ENCODE measurements at places on chromosomes 3 and 15.
A peak's percentile ranks its signal among the peaks of the same experiment; 100 is the strongest.

DNA sequence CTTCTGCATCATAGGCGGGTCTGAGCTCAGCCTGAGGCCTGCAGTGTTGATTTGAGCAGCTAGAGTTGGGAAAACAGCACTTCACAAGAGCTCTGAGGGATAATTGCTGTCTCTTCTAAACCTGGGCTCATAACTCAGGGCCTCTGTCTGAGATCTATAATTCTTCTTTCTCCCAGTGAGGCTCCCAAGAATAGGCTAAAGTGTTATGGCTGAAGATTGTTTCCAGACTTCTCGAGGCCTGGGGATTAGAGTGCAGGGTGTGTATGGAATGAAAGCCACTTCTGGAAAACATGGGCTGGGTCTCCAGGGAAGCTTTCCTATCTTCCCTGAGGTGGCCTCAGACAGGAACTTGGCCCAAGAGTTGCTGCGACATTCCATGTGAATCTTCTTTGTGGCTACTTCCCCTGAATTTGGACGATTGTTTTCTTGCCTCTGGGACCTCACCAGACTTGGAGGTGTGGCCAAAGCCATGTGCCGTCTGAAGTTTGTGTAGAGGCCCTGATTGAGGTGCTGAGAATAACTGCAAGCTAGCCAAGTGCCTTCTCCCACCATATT is 26.5 kb downstream of the MTMR14 start:
- no peak for DNase-seq

GRCh38 chr3:1469248-1469647 is 376.4 kb downstream of the CNTN6 start:
- no peak for DNase-seq

DNA sequence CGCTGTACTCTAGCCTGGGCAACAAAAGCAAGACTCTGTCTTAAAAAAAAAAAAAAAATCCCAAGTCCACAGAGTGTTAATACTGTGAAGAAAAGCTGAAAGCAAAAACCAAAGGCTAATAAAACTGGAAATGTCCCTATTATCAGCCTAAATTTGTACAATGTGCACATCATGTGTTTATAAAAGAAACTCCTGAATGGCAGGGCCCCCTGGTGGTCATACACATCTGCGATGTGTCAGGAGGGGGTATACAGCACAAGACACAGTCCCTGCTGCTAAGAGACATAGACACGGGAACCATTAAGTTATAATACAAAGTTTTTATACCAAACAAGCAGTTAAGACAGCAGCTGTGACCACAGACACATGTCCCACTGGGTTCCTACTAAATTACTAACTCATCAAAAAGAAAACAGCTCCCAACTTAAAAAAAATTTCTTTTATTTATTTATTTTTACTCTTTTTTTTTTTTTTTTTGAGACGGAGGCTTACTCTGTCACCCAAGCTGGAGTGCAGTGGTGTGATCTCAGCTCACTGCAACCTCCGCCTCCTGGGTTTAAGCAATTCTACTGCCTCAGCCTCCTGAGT is 31.0 kb downstream of the IDH2 start:
- DNase-seq, result peak; percentile 70

- DNase-seq, result no peak
These were observed 50.3 kb upstream of the TCF12 start for GRCh38 chr15:56868170-56868569.

GRCh38 chr3:174949523-174949922 is 90.4 kb downstream of the NAALADL2 start:
- DNase-seq, result no peak

GRCh38 chr15:27237319-27237939 is 266.4 kb downstream of the GABRG3 start:
- no peak for DNase-seq

- no peak for DNase-seq
These were observed 317.7 kb downstream of the VPS13C start for GRCh38 chr15:61742591-61742990.

DNA sequence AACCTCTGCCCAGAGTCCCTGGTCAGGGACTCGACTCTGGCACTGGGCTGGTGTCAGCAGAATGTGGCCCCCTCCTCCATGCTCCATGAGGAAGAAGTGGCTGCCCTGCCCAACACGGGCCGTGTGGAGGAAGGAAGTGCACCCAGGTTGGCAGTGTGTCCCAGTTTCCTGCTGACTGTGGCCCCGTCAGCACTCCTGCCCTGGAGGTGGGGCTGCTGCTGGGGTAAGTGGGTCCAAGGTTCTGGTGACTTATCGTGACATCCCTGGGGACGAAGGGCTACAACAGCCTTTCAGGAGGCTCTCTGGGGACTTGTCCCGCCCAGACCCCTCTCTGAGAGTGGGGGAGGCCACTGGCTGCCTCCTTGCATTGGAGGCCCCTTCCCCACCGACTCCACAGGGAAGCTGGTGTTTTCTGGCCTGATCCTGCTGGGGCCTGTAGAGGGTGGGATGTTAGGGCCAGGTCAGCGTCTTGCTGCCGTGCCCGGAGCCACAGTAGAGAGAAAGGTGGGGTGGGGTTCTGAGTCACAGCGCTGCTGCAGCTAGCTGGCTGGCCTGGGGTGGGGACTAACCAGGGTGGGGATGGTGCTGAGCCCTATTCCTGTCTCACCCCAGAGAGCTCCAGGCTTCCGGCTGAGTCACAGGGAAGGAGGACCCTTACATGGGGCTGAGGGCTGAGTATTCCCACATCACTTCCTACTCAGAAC is 10.5 kb downstream of the SEMA4B start:
- DNase-seq, result no peak

DNA sequence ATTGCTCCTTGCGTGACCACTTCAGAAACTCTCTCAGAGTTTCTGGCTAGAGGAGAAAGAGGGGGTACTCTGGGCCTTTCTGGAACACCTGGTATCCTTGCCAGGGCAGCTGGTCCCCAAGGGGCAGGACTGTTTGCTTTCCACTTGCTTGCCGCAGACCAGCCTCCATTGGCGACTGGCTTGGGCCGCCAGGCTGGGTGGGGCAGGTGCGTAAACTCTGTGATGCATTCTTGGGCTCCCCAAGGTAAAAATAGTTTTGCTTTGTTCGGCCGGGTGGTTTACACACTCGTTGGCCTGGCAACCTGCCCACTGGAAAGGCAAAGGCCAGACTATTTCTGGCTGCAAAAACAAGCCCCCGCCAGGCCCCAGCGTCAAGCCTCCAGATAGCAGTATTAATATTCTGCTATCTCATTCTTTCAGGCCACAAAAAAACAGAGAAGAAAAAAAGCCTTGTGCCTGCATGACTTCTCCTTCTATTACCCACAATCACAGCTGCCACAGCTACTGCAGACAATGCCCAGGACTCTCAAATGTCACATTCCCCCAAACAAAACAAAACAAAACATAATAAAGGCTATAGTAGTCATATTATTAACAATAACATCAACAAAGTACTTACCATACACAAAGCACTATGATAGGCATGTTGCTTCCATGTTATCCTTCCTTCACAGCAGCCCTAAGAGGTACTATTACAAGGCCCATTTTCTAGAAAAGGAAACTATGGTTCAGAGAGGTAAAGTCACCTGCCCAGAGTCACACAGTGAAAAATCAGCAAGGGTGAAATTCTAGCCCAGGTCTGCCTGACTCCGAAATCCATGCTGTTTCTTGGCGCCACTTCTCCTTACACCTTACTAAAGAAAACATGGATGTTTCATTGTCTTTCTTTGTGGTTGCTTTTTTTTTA is 14.0 kb upstream of the SSUH2 start:
- DNase-seq, result no peak

DNA sequence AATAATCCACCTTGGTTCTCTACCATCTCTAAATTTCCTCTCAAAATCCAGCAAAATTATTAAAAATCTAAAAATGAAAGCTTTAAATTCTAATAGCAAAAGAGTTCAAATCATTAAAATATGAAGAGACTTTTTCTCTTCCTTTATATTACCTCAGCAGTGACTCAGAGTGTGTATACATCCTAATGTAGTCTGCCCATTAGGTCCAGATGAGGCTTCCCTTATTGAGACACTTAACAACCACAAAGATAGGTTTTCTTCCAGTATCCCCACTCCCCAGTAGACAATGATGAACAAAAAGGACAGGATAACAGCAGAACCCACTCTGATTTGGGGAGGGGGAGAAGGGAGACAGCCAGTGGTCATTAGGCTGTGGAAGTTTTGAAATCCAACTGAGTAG is 61.5 kb upstream of the DCBLD2 start:
- no peak for DNase-seq

Measured in stimulated activated CD8-positive, alpha-beta memory T cell treated with anti-CD3 and anti-CD28 coated beads, Interleukin-15, amount 100 ng/mL, for 1 hour (primary cell).